ENCODE measurements at places on chromosomes 7 and 10.

- DNase-seq, result no peak
Observed at GRCh38 chr10:21694631-21695030, 160.6 kb downstream of the MLLT10 start.

GRCh38 chr7:17774248-17774647, 166.0 kb downstream of the SNX13 start:
- DNase-seq, result no peak

DNA sequence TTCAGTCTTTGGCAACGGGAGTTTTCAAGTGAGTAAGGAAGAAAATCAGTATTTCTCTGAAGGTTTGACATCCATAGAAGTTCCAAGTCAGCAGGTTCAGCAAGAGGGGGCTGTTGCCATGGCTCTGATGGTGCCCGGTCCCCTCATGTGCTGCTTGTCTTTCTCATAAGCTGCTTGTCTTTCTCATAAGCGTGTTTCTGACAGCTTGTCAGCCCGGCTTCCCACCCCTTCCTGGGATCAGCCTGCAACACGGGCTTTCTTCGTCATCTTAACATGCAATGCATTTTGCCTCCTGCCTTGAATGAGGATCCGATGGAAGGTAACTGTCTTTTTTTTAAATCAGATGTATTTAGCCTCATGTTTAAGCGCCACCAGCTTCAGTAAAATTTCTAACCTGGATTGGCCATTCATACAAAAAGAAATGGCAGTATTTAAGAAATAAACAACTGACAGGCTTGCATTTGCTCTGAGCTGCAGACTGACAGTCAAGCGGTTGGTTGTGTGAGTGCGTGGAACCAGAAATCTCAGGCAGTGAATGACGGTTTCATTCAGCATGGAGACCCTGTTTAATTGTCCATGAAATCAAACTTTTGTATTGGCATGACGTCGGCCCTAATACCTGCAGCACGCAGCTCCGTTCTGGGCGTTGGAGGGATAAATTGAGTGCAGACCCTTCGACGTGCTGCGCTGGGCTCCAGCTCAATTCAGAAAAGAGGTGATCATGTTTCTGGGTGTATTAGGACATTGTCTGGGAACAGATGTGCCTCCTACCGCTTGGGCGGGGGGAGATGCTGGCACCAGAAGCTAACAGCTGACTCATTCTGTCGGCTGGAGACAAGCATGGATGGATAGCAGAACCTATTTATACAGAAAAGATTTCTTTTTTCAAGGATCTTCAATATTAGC, 454.7 kb upstream of the FOXK1 start:
- DNase-seq, result peak; percentile 41

DNA sequence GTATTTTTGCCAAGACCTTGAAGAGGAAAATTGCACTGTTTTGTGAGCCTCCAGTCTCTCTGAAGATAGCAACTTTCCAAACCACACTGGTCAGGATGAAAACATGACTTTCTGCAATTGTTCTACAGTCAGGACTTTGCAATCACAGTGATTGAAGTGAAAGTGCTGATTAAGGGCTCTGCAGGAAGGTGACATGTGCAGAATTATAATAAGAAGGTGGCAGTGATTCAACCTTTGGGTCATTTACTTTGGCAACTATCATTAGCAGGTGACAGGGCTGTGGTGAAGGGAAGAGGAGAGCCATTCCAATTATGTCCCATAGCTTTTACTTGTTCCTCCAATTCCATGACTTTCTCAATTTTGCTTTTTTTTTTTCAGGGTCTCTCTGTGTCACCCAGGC, 350.0 kb upstream of the FZD8 start:
- no peak for DNase-seq

DNA sequence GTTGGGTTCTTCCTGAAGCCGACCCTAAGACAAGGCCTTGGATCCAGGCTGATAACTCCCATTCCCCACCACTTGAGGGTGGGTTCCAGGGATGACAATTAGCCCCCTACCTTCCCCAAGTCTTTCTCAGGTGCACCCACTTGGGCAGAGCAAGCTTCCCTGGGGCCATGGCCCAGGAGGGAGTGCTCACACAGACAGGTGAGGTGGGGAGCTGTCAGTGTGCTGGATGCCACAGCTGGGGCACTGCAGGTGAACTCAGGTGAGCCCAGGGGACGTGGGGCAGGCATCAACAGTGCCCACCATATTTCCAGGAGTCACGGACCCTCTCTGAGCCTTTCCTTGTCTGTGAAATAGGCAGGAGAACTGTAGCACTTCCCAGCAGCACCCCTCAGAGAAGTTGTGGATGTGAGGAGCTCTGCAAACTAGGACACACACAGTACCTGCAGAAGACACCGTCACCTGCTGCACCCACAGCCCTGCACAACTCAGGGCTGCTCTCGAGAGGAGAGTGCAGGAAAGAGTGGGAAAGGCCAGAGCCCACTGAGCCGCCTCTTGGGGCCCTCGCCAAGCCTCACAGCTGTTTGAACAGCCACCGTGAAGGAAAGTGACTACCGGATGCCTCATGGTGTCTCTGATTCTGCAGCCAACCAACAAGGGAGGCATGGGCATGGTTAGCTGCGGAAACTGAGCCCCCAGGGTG, 17.9 kb downstream of the SH3PXD2A start:
- DNase-seq, result no peak

DNA sequence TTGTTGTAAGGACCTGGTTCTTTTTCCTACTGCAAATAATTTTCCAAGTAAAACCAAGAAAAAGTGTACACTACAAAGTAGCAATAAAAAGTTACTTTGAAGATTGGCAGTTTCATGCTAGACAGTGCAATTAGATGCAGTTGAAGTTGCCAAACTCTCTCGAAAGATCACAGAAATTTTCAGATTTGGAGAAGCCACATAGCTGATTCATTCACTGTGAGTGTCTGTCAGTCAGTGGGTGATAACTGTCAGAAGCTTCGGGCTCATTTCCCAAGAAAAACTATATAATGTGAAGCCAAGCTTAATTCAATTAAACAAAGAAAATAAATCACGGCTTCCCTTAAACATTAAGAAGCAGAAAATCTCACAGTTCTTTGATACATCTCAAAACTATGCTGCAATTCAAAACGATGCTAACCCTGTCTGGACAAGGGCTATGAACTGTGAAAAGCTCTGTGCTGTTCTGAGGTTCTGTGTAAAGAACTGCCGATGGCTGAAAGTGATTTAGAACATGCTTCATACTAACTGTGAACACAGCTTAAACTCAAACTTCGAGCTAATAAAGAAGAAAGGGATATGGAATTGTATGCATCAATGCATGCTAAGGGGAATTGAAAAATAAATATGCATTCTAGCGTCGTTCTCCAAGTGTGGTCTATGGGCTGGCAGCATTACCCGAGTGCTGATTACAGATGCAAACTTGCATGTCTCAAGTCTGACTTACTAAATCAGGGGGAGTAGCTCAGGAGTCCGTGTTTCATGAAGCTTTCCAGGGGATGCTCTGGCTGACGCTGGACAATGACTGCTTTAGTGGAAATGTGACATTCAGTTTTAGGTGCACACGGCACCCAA, 557.4 kb downstream of the CALN1 start:
- DNase-seq, result no peak

GRCh38 chr7:74267756-74268565, 13.8 kb upstream of the RFC2 start:
- no peak for DNase-seq

GRCh38 chr10:76149182-76149581, 717.8 kb downstream of the LRMDA start:
- no peak for DNase-seq

- DNase-seq, result no peak
Observed at GRCh38 chr7:124720195-124720594, 45.4 kb downstream of the GPR37 start.

DNA sequence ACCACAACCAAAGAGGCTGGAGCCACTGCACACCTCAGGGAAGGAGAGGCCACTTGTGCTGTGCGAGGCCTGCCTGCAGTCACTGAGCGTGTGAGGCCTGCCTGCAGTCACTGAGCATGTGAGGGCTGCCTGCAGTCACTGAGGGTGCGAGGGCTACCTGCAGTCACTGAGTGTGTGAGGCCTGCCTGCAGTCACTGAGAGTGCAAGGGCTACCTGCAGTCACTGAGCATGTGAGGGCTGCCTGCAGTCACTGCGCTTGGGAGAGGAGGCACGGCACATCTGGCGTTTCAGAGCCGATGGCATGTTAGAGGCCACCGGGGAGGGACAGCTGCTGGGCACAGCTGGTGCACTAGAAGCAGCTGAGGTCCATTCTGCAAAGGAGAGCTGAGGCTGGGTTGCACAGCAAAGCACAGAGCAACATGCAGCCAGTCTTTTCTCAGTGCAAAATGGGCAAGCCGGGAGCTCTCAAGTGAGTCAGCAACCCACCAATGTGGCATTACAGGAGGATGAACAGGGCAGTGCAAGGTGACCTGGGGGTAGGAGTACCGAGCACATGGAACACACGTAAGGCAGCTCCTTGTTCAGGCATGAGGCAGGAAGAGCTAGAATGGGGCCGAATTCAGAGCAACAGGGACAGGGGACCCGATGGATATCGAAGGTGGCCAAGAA, 540.1 kb downstream of the PTPRN2 start:
- DNase-seq, result no peak

- no peak for DNase-seq
Observed at GRCh38 chr10:124641282-124642087, 102.7 kb downstream of the FAM53B start.

GRCh38 chr7:152677808-152678670, 2.1 kb upstream of the XRCC2 start:
- peak; percentile 96 for DNase-seq

GRCh38 chr7:87870471-87870870, 5.7 kb downstream of the SLC25A40 start:
- DNase-seq, result no peak

DNA sequence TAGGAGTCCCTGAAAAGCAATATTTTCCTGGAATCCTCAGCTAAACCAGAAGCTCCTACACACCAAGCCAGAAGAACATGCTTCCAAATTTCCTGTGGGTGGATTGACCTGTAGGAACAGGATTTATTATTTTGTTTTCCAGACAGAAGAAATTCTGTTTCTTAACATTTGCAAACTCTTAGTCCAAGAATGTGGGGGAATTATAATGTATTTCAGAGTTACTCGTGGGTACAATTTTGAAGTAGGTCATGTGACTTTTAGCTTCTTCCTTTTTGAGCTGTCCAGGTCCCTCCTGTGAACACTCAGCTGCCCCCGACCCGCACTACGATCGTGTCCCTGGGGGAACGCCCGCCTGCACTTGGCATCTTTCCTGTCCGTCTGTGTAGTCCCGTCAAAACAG, 27.7 kb upstream of the VIPR2 start:
- no peak for DNase-seq

DNA sequence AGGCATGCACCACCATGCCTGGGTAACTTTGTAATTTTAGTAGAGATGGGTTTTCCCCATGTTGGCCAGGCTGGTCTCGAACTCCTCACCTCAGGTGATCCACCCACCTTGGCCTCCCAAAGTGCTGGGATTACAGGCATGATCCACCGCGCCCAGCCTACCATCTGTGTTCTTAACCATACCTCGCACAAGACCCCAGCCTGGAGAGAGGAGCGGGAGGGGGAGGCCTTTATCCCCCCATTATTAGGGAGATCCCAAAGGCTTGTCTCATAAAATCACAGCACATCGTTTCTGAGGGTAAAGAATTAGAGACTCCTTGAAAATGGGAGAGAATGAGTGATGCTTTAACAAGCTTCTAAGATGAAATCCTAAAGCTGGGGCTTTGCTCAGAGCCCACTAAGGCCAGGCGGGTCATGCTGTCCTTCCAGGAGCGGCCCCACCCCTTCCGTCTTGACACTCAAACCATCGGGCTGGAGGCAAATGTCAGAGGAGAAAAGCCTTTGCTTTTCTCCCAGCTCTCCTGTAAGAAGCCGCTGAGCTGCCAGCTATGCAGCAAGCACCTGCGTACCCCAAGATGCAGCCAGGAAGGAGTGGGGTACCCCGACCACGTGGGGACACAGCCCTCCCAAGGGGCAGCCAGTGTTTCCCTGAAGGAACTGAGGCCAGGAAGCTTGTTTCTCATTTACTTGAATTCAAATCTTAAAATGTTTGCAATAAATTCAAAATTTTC, 339.7 kb downstream of the PTPRN2 start:
- DNase-seq, result no peak

- DNase-seq, result no peak
Observed at GRCh38 chr10:113890769-113891168, 36.3 kb downstream of the NHLRC2 start.

DNA sequence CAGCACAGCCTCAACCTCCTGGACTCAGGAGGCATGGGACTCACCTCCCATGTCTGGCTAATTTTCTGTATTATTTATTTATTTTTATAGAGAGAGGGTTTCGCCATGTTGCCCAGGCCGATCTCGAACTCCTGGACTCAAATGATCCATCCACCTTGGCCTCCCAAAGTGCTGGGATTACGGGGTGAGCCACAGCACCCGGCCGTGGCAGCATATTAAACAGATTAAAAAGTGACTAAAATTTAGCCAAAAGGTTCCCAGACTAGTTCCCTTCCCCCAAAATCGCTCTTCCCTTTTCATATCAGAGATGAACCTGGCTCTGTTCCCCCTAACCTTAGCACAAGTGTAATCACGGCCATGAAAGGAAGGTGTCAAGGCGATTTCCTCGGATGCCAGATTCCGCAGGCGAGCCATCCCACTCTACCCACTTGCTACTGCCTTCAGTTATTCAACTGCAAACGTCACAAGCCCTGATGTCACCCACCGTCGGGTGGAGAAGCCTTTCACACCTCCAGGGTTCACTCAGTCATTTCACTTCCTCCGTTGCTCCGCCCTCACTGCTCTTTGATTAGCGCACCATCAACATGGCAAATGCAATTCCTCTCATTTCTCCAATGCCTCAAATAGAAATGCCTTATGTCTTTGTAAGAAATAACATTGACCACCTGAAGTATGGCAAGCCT, 104.7 kb upstream of the RHEB start:
- no peak for DNase-seq

DNA sequence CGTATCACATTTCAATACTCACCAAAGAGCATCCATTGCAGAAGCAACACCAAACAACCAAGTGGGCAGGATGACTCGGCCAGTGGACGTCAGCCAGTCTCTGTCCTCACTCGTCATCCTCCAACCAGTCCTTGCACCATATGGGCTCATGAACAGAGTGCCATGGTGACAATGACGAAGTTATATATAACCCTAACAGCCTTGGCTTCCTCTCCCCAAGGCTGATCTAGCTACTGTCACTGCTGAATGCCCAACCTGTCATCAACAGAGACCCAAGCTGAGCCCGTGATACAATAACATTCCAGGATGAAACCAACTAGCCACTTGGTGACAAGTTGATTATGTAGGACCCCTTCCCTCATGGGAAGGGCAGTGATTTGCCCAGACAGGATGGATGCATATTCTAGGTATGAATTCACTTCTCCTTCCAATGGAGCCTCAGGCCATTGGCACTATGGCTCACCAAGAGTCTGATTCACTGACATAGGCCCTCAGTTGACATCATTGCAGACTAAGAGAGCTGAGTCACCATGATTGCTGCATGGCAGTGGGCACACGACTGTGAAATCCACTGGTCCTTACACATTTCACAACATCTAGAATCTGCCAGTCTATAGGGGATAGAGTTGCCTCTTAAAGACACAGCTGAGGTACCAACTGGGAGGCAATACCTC, 26.3 kb upstream of the PPIF start:
- no peak for DNase-seq

DNA sequence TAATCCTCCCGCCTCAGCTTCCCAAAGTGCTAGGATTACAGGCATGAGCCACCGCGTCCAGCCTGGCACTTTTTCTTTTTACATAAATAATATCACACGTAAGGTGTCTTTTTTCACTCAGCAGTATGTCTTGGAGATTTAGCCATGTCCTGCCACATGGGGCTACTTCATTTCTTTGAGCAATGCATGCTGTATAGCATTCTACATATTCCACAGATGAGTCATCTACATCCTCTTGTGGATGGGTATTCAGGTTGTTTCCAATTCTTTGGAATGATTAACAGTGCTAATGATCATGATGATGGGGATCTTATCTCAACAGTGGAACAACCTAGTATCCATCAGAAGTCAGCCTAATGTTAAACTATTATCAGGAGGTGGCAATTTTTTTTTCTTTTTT, 50.8 kb downstream of the ZNF503 start:
- DNase-seq, result no peak

Data from NCI-H1417 (cell line).